Left lung (tissue), 14 donors: ENCODE measurements at places on chromosomes 1 and 21. TPM values are rescaled to one million over a fixed set of nuclear protein-coding genes. Genes with fewer than 3 reads are reported as not detected.

Gene FAM163A
- not detected for total RNA-seq

Gene NPL
- 35.2 TPM for total RNA-seq

Gene BNIPL
- 3.5 TPM for total RNA-seq

Gene RGS13
- 0.81 TPM for total RNA-seq

Gene ANKRD34A
- total RNA-seq: 1.2 TPM

Gene STIL
- total RNA-seq: 5.3 TPM

Gene MATN1
- total RNA-seq: 0.08 TPM

Gene PER3
- total RNA-seq: 16.1 TPM

Gene OR2W3
- not detected for total RNA-seq

Gene CYP4B1
- total RNA-seq: 417 TPM

Gene KCND3
- 8.2 TPM for total RNA-seq

Gene RSPH1
- 0.73 TPM for total RNA-seq

Gene RPRD2
- 29.3 TPM for total RNA-seq

Gene IGSF9
- 3.0 TPM for total RNA-seq

Gene TTF2
- total RNA-seq: 21.1 TPM

Gene LCE2B
- not detected for total RNA-seq

Gene SNRNP40
- 46.5 TPM for total RNA-seq

Gene VHLL
- total RNA-seq: not detected

Gene CFAP141
- not detected for total RNA-seq

Gene WNT2B
- total RNA-seq: 5.3 TPM

Gene LRRC53
- not detected for total RNA-seq

Gene GJB4
- not detected for total RNA-seq

Gene EVI5
- total RNA-seq: 49.7 TPM

Gene GBP6
- total RNA-seq: 0.73 TPM

Gene NVL
- 25.0 TPM for total RNA-seq

Gene PEF1
- 75.8 TPM for total RNA-seq
